ENCODE measurements at places on chromosomes 12 and 14. TPM values are rescaled to one million over a fixed set of nuclear protein-coding genes. Genes with fewer than 3 reads are reported as not detected.

TAS2R43 gene
- 2.2 TPM for total RNA-seq

MANSC4 gene
- not detected for total RNA-seq

RBMS2 gene
- 19.6 TPM for total RNA-seq

ACOT4 gene
- total RNA-seq, result 0.53 TPM

TAS2R30 gene
- 6.2 TPM for total RNA-seq
